Activated naive CD4-positive, alpha-beta T cell treated with anti-CD3 and anti-CD28 coated beads for 36 hours (primary cell): ENCODE measurements at places on chromosomes 6 and 20.
A peak's percentile ranks its signal among the peaks of the same experiment; 100 is the strongest.

- DNase-seq = no peak
Observed at GRCh38 chr6:17012421-17013225, 89.2 kb upstream of the STMND1 start.

DNA sequence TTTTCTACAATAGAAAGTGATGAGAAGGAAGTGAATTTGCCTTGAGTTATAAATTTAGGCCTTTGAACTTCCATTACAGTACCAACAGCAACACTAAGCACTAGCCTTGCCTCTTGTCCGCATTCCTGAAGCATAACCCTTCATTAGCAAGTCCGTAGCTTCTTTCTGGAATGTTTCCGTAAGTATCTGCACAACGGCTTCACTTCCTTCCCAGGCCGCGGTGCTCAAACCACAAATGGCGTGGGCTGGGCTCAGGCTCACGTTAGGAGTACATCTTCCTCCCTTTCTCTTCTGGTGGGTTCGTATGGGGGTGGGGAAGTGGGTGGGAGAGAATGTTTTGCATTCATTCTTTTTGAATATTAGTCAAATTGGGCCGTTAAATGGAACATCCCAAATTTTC, 193.8 kb upstream of the SNX9 start:
- peak; percentile 15 for DNase-seq

- peak; percentile 63 for DNase-seq
Observed at GRCh38 chr6:156686995-156687788, 90.0 kb upstream of the ARID1B start.

- no peak for DNase-seq
Observed at GRCh38 chr20:55004044-55004443, 528.7 kb downstream of the DOK5 start.

DNA sequence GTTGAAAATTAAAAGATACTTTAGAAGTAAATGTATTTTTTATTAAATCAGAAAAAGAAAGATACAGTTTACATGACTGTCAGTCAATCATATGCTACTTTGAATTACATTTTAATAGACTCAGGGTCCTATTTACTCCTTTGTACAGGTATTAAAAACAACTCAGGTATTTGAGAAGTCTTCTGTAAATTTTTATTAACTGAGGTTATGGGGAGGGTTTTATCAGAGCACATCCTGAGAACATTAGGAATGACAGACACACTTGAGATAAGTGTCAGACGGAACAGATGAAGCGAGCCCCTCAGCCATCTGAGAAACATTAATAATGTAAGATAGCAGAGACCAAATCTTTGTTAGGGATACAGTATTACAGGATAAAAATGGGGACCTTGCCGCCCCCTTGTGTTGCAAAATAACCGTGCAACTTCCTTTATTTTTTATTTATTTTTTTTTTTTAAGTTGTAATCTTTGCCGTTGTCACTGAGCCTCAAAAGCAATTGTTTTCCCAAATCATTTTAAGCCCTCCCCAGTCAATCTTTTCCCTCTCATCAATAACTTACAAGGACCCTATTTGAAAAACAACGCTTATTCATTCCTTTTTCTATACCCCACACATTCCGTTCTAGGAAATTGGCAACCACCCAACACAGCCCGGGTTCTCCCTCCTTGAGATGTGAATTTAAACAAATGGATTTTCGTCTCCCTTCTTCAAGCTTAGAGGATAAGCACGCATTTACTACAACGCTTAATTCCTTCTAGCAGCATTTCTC, 126.7 kb downstream of the BCAS1 start:
- peak; percentile 55 for DNase-seq

GRCh38 chr6:158686791-158687381, 37.0 kb downstream of the SYTL3 start:
- peak; percentile 58 for DNase-seq

- no peak for DNase-seq
Observed at GRCh38 chr20:18263723-18264122, 24.6 kb upstream of the ZNF133 start.

DNA sequence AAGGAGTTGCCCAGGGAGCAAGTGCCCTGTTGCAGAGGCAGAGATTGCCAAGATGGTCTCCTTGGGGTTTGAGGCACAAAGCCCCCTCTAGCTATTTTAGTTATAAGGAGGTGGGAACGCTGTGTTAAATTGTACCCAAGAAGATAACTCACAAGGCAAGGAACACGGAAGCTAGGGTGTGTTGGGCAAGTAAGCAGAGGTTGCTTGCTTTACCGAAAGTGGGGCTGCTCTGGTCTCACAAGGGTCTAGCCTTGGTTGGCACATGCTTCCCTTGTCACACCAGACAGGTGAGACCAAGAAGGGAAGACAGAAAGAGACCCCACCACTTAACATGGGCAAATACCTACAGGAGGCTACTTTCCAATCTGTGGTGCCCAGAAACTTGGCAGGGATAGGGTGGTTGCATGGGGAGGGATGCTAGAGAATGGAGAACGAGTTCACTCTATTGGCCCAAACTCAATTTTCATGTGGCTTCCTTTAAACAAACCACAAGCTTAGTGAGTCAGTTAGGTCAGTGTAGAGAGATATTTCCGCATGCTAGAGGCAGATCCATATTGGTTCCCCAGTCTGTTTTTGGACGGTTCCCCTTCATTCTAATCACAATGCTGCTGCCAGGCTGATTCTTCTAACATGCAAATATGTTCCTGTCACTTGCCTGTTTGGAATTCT, 42.4 kb downstream of the PLAGL1 start:
- DNase-seq = no peak

GRCh38 chr6:160391419-160392116, 43.4 kb downstream of the SLC22A3 start:
- DNase-seq = no peak

- peak; percentile 46 for DNase-seq
Observed at GRCh38 chr6:139173172-139173571, 38.3 kb downstream of the HECA start.

- no peak for DNase-seq
Observed at GRCh38 chr6:34138191-34138590, 7.7 kb downstream of the GRM4 start.
